ENCODE measurements at places on chromosomes 7 and 10. TPM values are rescaled to one million over a fixed set of nuclear protein-coding genes. Genes with fewer than 3 reads are reported as not detected.

DNA sequence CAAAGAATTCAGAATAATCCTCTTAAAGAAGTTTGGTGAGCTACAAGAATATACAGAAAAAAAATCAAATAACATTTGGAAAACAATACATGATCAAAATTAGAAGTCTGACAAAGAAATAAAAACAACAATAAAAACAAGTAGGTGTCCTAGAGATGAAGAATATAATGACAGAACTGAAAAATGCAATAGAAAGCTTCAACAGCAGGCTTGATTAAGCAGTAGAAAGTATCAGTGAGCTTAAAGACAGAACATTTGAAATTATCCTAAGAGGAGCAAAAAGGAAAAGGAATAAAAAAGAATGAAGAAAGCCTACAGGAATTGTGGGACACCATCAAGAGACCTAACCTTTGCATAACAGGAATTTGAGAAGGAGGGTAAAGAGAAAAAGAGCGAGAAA, 238.8 kb downstream of the ZEB1 start:
- DNase-seq, result no peak

GRCh38 chr7:148702876-148703670, 4.4 kb downstream of the CUL1 start:
- no peak for DNase-seq

GRCh38 chr7:77912293-77912692, 113.7 kb downstream of the PHTF2 start:
- DNase-seq, result no peak

- peak; percentile 76 for DNase-seq
These were observed 8.5 kb downstream of the DDX56 start for GRCh38 chr7:44565097-44565794.

DNA sequence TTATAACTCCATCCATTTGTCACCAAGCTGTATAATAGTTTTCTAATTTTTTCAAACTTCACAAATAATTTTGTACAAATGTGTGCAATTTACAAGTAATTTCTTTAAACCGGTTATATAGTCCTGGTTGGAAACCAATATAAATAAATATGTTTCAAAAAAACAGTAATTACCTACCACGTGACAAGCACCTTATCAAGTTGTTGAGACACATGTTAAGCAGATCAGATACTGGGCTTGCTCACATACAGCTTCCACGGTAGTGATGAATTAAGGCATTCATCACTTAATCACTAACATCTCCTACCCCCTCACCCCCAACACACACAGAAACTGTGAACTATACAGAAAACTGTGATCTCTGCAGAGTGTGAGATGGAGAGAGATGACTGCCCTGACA, 630.0 kb upstream of the MBL2 start:
- no peak for DNase-seq

- peak; percentile 54 for DNase-seq
These were observed 367.7 kb downstream of the PHF14 start for GRCh38 chr7:11341285-11341944.

DNA sequence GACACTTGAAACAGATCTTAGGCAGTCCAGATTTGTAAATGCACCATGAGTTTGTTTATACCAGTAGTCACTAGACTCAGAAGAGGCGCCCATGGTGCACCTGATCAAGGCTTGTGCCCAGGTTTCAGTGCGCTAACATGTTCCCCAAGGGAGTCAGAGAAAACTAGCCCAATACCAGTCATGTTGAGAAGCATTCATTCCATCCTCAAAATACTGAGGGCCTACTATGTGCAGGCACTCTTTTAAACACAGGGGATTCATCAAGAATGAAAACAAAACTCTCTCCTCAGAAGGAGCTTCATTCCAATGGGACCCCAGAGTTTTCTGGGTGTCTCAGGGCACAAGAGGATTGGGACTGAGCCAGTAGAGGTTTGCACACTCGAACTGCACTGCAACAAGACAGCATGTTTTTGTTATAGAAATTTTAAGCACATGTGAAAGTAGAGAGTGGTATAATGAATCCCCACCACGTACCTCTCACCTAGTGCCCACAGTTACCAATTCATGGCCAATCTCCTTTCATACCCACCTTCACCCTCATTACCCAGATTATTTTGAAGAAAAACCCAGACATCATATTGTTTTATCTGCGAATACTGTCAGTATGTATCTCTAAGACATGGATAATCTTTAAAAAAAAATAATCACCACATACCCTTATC, 55.0 kb upstream of the ARID5B start:
- no peak for DNase-seq

DNA sequence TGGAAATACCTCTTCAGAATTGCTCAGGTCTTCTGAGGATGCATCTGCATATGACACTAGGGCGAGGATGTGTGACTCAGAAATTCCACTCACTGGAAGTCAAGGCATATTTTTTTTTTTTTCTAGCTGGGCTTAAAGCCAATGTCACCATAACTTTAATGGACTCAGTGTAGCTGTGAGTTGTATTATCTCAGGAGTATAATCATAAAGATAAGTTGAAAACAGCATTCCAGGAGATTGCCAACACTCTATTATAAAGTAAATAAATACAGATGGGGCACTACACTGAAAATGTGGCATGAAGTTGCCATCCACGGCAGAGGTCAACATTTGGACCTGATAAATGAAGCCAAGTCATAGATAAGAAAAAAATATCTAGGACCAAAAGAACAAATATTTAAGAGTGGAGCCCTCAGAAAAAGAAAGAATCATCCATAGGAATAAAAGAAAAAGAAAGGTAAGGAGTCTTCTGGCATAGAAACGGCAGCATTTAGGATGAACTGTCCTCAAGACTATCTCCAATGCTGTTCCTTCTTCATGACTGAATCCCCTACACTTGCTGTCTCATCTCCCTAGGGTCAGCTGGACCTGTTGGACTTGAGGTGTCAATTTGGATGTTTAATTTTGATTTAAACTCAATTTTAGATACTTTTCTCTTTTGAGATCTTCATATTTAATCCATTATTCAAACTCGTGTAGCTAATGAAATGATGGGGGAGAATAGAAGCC, 72.9 kb upstream of the CAV2 start:
- DNase-seq, result no peak

GRCh38 chr7:68429411-68430117, 1168.7 kb upstream of the AUTS2 start:
- no peak for DNase-seq

GRCh38 chr7:43487731-43488073, 95.2 kb upstream of the STK17A start:
- DNase-seq, result no peak

DNA sequence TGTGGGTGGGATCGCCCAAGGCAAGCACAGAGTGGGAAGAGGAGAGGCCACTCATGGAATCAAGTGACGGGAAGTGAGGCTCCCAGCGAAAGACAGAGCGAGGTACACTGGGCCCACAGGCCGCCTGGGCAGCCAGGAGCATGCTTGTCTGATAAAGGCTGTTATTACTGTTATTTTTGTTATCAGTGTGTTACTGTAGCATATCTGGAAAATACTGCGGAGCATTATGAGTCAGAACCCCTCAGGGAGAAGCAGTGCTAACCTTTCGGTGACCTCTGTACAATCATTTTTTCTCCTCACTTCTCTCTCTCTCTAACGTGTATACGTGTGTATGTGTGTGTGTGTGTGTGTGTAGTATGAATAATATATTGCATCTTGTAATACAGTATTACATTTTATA, 3.8 kb upstream of the TCERG1L start:
- DNase-seq, result no peak

GRCh38 chr10:75367021-75367487, 34.5 kb downstream of the ZNF503 start:
- no peak for DNase-seq

DNA sequence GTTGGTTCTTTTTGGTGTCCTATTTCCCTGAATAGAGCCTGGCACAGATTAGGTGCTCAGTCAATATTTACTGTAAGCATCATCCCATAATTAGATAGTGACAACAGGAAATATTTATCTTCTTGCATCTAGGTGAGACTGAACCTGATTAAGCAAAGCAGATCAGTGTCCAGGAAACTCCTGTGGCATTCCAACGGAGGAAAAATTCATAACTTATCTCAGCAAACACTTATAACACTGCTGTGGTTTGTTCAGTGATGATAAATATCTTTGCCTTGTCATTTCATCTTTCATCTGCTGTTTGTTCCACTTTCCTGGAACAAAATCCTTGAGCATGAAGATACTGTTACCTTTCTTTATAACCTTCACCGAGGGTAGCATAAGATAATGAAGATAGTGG, 1160.3 kb upstream of the AUTS2 start:
- no peak for DNase-seq

- no peak for DNase-seq
These were observed 11.4 kb upstream of the PTER start for GRCh38 chr10:16425449-16425848.

DNA sequence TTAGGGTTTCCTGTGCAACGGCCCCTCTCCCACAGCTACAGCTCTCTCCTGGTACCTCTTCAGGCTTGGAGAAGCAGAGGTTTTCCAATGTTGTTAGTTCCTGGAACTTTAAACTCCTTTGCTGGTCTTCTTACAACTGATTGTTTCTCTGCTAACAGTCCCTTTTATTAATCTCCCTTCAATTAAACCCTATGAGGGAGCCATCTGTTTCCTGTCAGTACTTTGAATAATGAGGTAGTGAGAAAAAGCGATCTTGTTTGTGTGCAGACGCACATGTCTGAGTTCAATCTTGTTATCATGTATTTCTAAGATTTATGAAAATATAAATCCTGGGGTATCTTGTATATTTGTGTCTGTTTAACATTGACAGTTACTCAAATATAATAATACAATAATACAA, 102.4 kb downstream of the MDFIC start:
- DNase-seq, result no peak

GRCh38 chr7:5646846-5647245, 134.6 kb downstream of the RNF216 start:
- no peak for DNase-seq

DNA sequence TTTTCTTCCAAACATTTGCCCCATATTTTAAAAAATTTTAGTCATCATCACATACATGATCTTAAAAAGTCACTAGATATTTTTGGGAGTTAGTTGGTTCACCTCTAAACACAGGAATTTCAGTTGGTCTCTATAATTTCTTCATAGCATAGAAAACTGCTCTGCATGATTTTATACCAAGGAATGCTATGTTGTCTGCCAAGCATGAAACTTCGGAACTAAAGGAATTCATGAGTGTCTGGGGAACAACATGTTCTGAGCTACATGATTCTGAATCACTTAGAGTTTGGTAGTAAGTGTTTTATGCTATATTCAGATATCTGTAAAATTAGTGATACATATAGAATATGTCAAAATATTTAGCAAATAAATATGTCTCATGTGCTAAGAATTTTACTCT, 957.8 kb downstream of the GATA3 start:
- DNase-seq, result no peak

DNA sequence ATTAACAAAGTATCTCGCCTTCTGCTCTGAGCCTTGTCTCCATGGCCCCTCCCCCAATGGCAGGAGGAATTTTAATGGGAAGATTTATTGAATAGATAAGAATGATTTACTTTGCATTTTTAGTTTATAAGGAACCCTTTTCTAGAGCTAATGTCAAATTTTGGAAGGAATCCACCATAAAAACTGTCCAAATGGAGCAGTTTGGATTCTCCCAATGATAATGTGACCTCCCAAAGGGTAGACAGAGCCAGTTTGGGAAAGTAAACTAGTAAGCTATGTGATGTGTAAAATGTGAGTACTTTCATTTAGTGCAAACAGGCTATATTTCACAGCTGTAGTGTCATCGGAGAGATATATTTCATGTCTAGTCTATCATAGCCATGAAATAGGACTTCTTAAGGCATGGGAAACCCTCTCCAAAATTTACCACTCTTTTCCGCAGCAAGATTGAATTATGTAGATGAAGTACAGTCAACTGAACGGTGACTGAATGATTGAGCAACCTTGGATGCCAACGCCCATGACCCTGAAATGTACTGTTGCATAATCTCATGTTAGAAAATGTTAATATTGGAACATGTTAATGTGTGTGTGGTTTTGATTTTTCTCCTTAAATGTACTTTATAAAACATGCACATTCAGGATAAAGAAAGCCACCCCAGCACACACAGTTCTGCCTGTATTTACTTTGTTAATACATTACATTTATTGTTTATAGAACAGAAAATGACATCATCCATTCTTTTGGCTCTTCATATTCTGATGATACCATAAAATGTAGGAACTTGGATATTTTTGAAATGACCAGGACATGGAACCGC, 140.6 kb downstream of the NRP1 start:
- DNase-seq, result no peak

DNA sequence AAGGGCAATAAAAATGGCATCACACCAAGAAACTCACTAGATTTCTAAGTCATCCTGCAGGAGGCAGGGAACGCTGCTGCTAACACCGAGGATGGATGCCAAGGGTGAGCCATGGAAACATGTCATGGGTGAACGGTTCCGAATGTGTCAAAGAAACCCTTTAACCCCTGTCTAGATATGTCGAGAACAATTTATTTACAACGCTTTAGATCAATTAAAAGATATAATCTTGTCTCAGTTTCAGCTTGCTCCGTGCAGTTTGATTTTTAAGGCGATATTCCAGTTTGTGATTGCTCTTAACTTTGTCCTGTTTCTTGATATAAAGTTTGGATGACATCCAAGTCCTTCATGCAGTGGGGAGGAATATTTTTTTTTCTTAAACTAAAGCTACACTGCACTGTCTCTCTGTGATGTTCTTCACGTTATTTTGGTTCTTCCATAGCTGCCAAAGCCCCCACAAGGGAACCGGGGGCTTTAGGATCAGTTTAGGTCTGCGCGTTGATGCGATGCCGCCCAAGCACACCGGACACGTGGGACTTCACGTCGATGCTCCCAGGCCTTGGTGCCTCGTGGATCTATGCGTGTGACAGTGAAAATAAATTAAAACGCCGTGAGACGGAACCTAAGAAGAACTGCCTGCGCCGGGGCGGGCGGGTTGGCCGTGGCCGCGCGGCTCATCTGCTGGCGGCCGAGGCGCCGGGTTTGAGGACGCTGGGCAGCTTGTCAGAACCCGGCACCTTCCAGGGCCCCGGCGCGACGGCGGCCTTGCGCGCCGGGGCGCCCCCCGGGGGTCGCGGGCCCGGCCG, 220.3 kb downstream of the PHTF2 start:
- DNase-seq, result peak; percentile 37

Gene NCF1
- 0.49 TPM for total RNA-seq

Gene VAX1
- total RNA-seq, result not detected

Gene STEAP4
- not detected for total RNA-seq

Gene FUOM
- total RNA-seq, result 33.9 TPM

Gene GHRHR
- not detected for total RNA-seq

Gene TAC1
- 8.7 TPM for total RNA-seq

Gene ARL3
- total RNA-seq, result 9.4 TPM

Gene FAM25G
- not detected for total RNA-seq

Gene MCM10
- total RNA-seq, result 30.7 TPM

Gene PGAM2
- total RNA-seq, result 2.9 TPM

Gene RELN
- total RNA-seq, result 0.19 TPM

Gene SLC16A9
- 16.0 TPM for total RNA-seq

Gene C10orf67
- total RNA-seq, result not detected

Gene NYAP1
- 4.9 TPM for total RNA-seq

Gene DENND2A
- total RNA-seq, result 10.0 TPM

Gene TUBAL3
- total RNA-seq, result not detected

Gene DRGX
- total RNA-seq, result not detected

Gene PTPRZ1
- 230 TPM for total RNA-seq

Gene GIMAP4
- not detected for total RNA-seq

Gene ACSM6
- not detected for total RNA-seq

Gene CCL26
- 6.2 TPM for total RNA-seq

Gene LRRC18
- not detected for total RNA-seq
